Hematopoietic multipotent progenitor cell (in vitro differentiated cells): ENCODE measurements at places on chromosomes 3 and 15. TPM values are rescaled to one million over a fixed set of nuclear protein-coding genes. Genes with fewer than 3 reads are reported as not detected.

Gene GOLGA6L9
- 1.3 TPM for total RNA-seq

Gene TMEM40
- total RNA-seq, result 0.27 TPM

Gene ROBO2
- under 0.01 TPM for total RNA-seq

Gene SGO1
- 0.81 TPM for total RNA-seq

Gene ZNF502
- total RNA-seq, result 1.3 TPM

Gene BCHE
- total RNA-seq, result under 0.01 TPM

Gene KCNAB1
- total RNA-seq, result not detected

Gene SAMD7
- total RNA-seq, result not detected

GRCh38 chr3:16200411-16200810 lies 25.9 kb downstream of the GALNT15 start:
- DNase-seq, result no peak

GRCh38 chr3:58586776-58587192 lies 9.6 kb upstream of the FAM107A start:
- DNase-seq, result no peak

DNA sequence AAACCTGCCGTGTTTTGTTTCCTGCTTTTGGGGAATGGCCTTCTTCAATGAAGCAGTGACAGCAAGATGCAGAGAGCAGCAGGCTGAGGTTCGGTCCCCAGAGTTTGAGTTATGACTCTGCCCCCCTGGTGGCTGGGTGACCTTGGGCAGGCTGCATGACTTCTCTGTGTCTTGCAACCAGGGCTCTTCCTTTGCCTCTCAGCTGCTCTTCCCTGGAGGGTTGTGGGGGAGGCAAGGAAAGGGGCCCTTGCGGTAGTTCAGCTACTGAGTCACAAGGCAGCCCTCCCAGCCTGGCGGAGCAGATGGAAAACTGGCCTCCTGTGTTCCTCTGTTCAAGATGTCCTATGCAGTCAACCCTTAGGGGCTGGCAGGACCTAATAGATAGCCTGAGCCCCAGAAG lies 17.1 kb downstream of the CTXND1 start:
- DNase-seq, result no peak

DNA sequence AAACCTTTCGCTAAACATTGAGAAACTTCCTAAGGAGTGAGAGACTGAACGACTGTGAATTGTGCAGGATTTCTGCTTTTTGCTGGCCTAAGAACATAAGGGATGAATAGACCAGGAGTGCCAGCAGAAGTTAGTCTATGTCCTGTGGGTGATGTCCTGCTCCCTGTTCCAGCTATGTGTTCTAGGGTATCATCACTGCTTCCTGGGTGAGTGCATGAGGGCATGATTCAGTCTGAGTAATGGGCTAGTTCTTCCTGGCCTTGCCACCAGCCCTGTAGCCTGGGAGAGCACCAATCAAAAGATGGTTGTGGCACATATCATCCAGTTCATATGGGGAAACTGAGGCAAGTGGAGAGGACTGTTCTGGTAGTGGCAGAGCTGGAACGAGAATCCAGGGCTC lies 153.9 kb upstream of the TPM1 start:
- no peak for DNase-seq

DNA sequence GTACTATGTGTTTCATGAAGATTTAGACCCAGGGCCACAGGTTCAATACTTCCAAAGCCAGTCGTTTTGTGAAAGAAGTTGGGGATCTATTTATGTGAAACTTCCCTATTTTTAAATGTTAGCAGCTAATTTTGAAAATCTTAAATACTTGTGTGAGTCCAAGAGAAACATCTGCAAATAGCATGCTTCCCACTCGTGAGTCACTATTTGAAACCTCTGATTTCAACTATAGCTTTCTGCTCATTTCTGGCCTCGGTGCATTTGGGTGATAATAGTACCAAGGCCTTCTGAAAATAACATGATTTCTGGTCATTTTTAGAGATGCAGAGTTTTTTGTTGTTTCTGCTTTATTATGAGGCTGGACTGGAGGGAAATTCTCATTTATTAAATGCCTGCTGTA lies 110.0 kb downstream of the OPA1 start:
- no peak for DNase-seq

GRCh38 chr3:31762097-31762764 lies 218.8 kb downstream of the OSBPL10 start:
- peak; percentile 19 for DNase-seq

DNA sequence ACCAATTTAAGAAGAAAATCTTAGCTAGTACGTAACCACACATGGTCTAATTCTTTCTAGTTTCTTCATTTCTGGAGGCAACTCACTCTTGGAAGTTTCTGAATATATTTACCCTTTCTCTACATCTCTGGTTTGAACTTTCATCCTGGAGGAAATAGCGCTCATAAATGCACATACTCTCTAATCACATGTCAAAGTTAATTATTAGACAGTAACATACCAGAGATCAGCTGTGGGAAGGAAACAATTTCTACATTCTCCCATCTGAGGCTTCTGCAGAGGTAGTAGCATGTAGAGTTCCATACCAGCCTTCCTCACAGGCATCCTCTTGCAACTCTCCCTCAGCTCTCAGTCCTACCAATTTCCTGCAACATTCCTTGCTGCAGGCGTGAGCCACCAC lies 132.5 kb downstream of the RBPMS2 start:
- DNase-seq, result no peak

- no peak for DNase-seq
These were observed 21.8 kb upstream of the SLC41A3 start for GRCh38 chr3:126105691-126106187.

- DNase-seq, result no peak
These were observed 36.9 kb downstream of the ZXDC start for GRCh38 chr3:126438746-126439145.

DNA sequence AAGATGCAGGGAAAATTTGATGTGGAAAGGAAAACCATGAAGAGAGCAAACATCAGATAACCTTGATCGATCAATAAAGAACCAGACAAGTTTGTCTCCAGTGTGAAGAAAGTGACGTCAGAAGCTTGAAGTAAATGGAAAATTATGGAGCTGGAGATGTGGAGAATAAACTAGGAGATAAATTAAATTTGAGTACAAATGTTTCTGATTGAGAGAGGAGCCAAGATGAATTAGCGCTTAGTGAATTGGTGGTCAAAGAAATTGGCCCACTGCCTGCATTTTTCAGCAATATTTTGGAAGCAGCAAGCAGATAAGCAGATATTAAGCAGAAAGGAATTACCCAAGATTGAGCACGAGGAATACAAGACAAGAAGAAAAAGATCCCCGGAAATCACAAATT lies 567.3 kb upstream of the ZNF385D start:
- DNase-seq, result no peak

DNA sequence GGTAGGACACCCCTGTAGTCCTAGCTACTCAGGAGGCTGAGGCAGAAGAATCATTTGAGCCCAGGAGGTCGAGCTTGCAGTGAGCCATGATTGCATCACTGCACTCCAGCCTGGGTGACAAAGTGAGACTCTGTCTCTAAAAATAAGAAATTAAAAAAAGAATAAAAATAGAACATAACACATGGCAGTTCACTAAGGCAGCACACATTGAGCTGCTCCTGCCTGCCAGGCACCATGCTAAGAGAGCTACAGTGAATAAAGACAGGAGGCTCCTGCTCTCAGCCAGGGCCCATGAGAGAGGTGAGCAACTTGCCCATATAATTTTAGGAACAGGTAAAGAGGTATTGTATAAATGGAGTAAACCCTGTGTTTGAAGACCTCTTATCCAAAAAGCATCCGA lies 54.3 kb downstream of the EBLN2 start:
- DNase-seq, result no peak

DNA sequence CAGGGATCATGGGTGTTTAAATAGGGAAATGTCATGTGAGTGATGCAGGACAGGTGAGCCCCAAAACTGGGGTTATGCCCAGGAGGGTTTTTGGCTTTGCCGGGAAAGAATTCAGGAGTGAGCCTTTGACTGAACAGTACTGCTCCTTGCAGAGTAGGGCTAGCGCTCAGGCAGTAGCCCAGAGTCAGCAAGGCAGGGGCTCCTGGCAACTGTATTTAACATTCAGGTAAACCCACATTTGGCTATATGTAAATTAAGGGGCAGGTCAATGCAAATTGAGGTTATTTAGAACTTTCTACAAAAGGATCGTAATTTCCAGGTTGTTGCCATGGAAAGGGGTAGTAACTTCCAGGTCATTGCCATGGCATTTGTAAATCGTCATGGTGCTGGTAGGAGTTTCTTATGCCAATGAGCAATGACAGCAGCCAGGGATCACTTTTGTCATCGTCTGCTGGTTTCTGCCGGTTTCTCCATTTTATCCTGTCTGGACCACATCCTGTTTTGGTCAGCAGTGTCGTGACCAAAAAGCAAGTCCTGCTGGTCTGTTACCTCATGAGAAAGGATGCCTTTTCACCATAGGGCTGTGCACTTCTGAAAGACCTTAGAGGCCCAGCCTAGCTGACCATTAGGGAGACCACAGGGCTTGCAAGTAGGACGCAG lies 24.3 kb downstream of the MTHFS start:
- no peak for DNase-seq

DNA sequence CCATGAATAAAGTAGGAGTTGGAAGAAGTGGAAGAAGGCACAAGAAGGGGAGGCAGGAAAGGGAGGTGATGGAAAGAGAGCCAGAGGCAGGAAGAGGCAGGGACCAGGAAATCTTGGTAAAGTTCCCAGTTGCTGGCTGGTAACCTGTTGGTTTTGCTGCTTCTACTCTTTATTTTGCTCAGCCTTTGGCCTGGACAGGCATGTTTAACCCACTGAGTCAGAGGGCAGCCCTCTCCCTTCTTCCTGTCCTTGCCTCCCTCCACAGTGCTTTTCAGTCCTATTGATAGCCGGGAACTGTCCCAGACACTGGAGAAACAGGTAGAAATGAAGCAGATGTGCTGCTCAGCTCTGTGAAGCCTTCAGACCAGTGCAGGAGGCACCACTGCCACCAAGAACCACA lies 43.4 kb upstream of the APEH start:
- no peak for DNase-seq

- DNase-seq, result no peak
These were observed 456.3 kb downstream of the FOXP1 start for GRCh38 chr3:71127052-71127831.

DNA sequence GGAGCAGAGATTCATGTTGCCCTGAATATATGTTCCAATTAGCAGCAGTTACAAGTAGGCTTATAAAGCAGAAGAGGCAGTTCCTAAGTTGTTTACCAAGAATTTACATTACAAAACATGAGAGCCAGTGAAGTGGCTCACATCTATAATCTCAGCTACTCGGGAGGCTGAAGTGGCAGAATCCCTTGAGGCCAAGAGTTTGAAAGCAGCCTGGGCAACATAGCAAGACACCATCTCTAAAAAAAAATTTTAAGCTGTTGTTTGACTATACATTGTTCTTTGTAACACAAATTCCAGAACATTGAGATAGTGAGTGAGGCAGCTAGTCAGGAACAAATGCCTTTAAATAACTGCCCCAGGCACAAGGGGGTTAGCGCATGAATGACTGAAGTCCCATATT lies 10.3 kb upstream of the ZMAT3 start:
- no peak for DNase-seq

- no peak for DNase-seq
These were observed 91.1 kb downstream of the WNT7A start for GRCh38 chr3:13788522-13789424.

DNA sequence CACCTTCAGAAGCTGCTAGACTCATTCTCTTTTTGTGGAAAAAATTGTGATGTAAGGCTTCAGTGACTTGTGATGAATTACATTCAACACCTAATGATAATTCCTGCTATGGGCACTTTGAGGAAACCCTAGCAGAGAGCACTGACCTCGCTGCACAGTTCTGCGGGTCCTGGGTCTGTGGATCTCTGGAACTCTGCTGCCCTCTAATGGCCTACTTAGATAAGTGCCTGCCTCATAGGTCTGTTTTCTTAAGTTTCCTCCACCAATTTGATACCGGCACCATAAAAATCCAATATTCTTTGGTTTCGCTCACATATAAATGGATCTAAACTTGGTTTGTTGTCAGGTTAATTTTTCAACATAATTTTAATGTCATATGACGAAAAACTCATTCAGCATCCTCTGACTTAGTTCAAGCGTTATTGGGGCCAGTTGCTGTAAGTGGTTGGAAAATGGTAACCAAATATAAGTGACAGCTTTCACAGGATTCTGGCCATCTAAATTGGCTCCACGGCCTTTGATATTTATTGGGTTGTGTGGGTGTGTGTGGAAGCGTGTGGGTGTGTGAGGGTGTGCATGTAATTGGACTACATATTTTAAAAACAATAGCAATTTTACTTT lies 10.4 kb downstream of the SLITRK3 start:
- DNase-seq, result peak; percentile 71

- no peak for DNase-seq
These were observed 8.3 kb downstream of the B3GALNT1 start for GRCh38 chr3:161096771-161097367.

- DNase-seq, result no peak
These were observed 11.9 kb downstream of the TAGLN3 start for GRCh38 chr3:112010636-112011035.

DNA sequence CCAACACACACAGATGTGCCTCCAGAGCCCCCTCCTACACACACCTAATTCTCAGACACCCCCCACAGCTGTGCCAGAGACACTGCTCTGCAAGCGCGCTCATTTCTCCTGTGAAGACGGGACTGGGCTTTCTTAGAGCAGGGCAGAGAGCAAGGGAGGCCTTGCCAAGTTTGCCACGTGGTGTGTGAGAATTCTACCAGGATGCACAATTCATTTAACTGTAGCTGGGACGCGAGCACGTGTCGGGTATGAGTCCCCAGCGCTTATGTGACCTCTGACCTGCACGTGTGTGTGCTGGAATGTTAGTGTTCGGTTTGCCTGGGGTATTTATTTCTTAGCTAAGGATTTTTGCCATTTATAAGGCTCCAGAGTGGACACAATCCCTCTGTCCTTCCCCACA lies 37.0 kb downstream of the FEM1B start:
- no peak for DNase-seq

DNA sequence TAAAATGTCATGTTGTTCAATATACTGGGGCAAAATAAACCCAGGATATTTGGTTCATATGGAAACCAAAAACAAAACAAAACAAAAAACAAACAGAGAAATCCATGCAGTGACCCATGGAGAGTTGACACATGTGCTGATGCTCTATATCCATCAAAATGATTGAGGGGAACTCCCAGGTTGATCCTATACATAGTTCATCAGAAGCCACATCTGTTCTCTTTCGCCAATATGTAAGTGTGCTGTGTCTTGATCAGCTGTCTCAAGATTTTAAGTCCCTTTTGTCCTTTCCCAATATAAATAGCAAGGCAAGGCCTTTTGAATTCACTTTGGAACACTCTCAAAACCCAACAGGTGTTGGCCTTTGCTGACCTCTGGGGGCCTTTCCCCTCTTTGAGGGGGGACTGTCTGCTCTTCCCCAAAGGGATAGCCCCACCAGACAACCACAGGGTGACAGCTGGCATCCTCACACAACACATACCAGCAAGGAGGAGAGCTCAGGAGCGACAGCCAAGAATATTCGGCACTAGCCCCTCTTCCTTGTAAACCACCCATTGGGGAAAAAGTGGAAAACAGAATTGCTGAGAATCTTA lies 209.4 kb upstream of the CD96 start:
- no peak for DNase-seq

- DNase-seq, result no peak
These were observed 211.2 kb downstream of the WDR72 start for GRCh38 chr15:53548236-53548635.

DNA sequence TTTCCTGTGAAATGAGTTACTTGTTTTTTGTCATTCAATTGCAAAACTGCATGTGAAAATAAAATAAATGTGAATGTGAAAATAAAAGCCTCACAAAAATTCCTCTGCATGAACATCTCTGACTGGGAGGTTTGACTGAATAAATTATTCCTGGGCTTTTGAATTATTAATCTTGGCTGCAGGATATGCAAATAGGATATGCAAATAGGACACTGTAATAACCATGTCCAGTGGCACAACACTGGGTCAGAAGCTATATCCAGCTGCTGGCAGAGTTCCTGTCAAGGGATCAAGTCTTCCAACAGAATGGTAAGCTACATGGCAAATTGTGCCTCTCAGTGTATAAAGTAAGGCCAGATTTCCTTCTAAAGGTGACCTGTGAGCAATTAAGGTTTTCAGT lies at the start of gene SUCNR1:
Gene SUCNR1 (plus strand): TSS at position 246 of the 400 bp plus-strand sequence. CDS start 6,250 bp downstream, outside the sequence.
- DNase-seq, result no peak
